GM12878 (cell line): ENCODE measurements at places on chromosomes 5 and 9. TPM values are rescaled to one million over a fixed set of nuclear protein-coding genes. Genes with fewer than 3 reads are reported as not detected.
A peak's percentile ranks its signal among the peaks of the same experiment; 100 is the strongest.

MRPS2 gene
- total RNA-seq = 63.8 and 67.7 TPM in 2 replicates

GNPDA1 gene
- 3.4 and 4.5 TPM in 2 replicates for total RNA-seq

DAP gene
- total RNA-seq = 93.1 and 94.8 TPM in 2 replicates

ORM1 gene
- 3.5 and 4.4 TPM in 2 replicates for total RNA-seq

PCDH1 gene
- 0.27 and 0.36 TPM in 2 replicates for total RNA-seq

GRXCR2 gene
- not detected in 2 replicates for total RNA-seq

DNA sequence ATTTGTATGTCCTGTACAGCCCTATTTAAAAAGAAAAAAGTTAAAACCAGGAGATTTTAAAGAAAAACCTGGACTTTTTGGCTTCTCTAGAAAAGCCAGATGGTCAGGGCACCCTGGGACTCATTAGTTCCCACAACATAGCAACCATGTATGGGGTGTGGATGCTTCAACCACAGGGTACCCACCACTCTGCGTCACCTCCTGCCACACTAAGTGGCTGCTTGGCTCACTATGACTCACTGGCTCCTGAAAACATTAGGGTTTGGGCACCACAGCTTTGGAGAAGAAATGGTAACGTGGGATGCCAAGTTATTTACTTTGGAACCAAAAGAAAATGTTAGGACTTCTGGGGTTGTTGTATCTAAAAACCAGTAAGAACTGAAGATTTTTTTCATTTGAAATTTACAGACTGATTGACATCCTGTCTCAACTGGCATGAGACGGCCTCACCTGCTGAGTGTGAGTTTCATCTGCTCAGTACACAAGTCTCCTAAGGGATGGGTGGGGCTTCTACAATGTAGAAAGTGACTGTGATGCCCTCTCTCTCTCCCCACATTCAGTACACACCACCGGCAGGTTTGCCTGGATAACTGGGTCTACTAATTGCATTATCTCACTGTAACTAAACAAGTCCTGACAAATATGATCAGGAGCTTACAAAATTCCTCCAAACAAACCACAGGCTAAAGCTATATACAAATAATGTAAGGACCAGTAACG lies 103.9 kb downstream of the ESM1 start:
- no peak for DNase-seq

GRCh38 chr5:756171-756570 lies 28.4 kb downstream of the ZDHHC11B start:
- DNase-seq = no peak

GRCh38 chr9:99224445-99224844 lies 2.4 kb downstream of the SEC61B start:
- no peak for DNase-seq

DNA sequence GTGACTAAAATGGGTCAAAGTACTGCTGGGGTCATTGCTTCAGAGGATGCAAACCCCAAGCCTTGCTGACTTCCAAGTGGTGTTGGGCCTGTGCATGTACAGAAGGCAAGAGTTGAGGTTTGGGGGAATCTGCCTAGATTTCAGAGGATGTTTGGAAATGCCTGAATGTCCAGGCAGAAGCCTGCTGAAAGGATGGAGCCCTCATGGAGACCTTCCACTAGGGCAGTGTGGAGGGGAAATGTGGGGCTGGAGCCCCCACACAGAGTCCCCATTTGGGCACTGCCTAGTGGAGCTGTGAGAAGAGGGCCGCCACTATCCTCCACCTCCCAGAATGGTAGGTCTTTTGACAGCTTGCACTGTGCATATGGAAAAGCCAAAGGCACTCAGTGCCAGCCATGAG lies 377.7 kb upstream of the TRPC7 start:
- DNase-seq = no peak

- DNase-seq = no peak
Observed at GRCh38 chr5:68562308-68562707, 346.8 kb downstream of the PIK3R1 start.

- no peak for DNase-seq
Observed at GRCh38 chr5:116377276-116378006, 197.2 kb downstream of the SEMA6A start.

DNA sequence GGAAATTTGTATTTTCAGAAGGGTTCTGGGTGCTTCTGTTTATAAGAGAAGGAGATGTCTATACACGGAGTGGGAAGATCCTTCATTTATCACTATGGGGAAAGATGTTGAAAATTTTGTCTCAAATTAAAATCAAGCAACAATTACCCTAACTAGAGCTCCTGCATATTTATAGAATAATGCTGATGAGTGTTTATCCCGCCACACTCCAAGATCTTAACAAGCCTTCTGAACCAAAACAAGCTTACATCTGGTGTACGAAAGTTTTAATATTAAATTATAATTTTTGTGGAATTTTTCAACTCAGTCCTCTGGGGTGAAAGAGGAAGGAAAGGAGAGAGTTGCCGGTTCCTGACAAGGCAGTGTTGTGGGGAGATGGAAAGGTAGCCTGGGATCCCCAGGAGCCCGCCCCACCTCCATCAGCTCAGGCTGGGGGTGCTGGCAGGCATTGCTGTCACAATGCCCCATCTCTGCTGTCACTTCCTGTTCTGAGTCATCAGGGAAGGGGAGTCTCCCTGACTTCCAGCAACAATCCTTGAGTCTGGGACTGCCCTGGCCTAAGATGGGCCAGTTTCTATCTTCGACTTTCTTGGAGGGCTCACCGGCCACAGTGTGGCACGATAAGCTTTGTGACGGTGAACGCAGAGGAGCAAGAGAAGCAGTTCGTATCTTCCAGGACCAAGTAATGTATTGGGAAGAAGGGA lies 64.5 kb downstream of the ERAP1 start:
- no peak for DNase-seq

DNA sequence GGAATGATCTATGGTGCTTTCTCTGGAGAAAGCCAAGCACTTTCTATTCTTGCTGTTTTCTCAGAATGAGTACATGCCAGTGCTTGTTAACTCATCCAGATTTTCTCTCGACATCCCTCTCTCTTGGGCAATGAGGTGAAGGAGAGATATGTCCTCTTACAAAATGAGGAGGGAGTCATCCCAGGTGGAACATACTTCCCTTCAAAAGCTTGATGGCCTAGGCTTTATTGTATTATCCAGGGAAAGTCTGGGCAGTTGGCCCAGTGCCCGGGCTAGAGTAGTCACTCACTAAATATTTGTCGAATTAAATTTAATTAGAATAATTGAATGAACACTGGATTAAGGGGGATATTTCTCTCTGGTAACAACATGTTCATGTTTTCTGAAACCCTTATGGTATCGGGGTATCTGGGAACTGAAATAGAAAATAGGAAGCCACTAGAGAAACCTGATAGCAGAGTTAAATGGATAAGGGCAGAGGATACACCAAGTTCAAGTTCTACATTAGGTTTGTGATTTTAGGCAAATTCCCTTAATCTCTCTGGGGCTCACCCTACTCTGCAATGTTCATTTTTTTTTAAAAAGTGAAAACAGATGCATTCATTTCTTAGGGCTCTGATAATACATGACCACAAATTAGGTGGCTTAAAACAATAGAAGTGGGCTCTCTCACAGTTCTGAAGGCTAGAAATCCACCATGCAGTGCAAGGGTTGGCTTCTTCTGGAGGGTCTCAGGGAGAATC lies 99.6 kb downstream of the LIFR start:
- no peak for DNase-seq

DNA sequence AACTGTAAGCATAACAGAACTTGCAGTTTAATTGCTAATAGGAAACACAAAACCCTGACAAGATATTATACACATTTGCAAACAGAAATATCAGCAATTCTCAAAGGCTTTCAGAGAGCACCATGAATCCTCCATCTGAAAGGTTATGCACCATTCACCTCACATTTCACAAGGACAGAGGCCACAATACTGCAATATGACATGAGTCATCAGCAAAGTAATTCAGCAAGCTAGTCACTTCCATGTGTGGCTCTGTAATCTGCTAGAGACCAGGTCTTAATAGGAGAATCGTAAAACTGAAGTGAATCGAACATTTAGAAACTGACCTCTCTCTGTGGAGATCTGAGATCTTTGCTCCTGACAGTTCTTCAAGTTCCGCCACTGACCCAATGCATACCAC lies 28.3 kb downstream of the IARS1 start:
- DNase-seq = no peak

DNA sequence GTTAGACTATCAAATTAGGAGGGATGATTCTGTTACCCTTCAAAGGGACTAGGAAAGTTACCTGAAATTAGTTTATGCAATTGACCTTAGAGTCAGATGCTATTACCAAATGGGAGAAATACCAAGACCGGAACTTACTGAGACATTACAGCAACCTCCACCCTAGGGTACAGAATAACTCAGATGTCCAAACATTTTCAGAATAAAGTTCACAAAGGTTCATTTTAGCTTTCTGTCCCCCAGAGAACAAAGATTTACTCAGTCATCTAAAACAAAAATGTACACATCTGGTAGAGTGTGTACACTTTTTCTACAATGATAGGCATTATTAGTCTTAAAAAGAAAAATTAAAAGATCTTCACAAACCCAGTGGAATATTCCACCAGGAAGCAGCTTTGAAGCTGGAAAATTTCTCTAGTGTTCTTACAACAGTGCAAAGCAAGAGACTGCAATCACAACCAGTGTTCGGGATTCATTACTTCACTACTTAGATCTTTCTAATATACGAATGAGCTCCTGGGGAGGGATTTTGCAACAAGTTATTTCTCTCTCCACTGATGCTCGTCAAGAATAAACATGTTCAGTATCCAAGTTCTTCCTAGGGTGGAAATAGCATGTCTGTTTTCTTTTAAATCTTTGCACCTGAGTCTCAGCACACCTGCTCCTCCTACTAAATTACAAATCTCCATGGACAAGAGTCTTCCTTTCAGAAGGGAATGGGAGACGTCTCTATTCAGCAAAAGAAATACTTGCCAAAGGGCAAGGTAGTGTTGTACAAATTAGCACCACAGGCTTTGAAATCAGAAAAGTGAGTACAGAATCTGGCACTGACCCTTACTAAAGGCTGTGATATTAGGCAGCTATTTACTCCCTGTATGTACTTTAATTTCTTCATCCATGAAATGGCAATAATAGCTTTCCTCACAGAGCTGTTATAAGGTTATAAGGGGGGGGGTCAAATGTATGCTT lies 8.8 kb downstream of the ETF1 start:
- no peak for DNase-seq

DNA sequence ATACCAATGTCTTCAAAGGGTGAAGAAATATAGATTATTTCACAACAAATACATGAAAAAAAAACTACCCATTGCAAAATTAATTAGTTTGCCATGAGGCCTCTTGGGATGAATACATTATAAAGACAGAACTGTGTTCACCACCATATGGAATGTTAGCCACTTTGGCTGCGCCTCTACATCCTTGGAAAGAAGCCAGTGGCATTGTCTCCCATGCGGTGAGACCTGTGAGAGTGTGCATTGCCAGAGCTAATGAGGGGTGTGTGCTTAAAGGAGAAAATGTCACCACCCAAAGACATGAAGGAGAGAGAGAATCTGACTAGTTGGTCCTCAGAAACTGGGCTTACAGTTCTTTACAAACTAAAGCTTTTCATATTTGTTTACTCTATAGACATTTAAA lies 110.6 kb downstream of the PLPPR1 start:
- DNase-seq = no peak

DNA sequence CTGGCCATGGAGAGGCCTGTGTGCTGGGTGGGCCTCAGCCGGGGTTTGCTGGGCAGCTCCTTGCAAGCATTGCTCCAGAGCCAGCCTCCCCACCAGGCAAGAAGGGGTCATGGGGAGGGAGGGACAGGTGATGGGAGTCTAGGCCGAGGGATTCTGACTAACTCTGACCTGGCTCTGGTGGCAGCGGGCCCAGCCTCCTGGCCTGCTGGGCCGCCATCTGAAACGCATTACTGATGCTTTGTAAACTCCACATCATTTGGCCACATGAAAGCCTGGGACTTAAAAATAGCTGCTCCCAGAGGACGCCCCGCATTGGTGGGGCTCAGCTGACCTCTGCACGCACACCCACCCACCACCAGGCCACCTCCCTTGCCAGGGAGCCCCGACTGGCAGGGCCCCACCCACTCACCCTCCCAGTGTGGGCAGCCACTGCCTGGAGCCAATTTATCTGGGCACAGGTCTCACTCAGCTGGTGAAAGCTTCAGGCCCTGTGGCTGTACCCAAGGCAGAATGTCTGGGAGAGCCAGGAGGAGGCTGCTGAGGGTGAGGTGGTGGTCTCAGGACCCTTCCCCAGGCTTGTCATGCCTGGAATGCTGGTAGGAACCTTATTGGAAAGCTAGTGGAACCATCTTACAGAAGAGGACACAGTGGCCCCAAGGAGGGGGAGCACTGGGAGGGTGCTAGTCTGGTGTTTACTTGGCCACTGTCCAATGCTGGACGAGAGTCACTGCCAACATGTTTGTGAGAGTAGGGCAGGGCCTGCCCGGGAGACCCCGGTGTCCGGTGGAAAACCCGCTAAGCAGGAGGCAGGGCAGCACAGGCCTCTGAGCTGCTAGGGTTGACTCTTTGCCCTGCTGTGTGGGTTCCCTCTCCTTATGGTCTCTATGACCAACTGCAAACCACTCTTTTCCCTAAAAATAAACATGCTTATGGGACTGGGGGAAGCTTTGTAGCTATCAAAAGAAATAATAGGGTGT lies 10.8 kb downstream of the TCF7 start:
- DNase-seq = no peak

GRCh38 chr9:1960342-1961042 lies 54.7 kb upstream of the SMARCA2 start:
- no peak for DNase-seq

DNA sequence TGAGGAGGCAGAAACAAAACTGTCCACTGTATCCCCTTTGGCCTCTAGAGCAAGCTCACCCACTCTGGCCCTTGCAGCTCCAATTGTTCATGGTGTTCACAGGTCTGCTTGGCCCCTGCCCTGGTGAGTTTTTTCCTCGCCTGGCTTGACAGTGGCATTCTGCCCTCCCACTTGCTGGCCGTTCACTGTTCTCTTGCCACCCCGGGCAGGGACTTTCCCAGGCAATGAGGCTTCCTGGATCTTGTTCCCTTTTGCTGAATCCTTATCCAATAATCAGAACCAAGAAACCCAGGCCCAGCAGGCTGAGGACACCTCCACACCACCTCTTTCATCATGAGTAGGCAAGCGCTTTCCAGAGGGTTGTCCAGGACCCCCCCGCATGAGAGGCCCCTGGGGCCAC lies 31.2 kb downstream of the ZNF618 start:
- no peak for DNase-seq

DNA sequence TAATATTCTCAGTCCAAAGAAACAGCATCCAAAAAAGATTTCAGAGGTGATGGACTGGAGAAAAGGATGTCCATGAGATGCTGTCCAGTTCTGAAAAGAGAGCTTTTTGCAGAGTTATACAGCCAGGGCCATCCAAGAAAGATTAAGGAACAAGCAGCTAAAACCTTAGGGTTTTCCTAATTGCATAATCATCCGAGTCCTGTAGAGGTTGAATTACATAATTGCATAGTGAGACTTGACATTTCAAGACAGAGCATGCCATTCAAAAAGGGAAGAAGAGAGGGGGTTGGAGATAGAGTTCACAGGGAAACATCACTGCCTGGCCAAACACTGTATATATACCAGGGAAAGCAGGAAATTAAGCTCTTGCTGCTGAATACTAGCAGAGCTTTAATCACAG lies 1729.2 kb upstream of the WWC1 start:
- DNase-seq = no peak

GRCh38 chr9:76658510-76659231 lies 105.6 kb upstream of the PCA3 start:
- no peak for DNase-seq

GRCh38 chr5:154575546-154576428 lies 97.8 kb upstream of the HAND1 start:
- peak; percentile 66 for DNase-seq
